NCI-H774 (cell line): ENCODE measurements at places on chromosomes 1 and 21.

DNA sequence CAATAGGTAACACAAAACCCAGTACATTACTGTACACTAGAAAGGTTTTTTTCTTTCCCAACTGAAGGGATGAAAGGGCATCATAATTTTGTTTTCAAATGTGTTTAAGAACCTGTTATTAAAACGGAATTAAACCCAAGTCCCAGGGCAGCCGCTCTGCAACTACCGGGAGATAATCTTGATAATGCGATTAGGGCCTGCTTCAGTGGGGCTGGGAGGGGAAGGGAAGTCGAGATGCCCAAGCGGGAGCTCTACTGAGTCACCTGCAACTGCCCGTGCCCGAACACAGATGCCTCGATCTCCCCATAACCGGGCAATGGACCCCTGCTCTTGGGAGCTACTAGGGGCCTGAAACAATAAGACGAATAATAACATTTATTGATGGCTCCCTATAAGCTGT is 61.4 kb downstream of the KAZN start:
- DNase-seq: no peak

GRCh38 chr1:111538343-111539025 is 35.1 kb upstream of the ADORA3 start:
- no peak for DNase-seq

DNA sequence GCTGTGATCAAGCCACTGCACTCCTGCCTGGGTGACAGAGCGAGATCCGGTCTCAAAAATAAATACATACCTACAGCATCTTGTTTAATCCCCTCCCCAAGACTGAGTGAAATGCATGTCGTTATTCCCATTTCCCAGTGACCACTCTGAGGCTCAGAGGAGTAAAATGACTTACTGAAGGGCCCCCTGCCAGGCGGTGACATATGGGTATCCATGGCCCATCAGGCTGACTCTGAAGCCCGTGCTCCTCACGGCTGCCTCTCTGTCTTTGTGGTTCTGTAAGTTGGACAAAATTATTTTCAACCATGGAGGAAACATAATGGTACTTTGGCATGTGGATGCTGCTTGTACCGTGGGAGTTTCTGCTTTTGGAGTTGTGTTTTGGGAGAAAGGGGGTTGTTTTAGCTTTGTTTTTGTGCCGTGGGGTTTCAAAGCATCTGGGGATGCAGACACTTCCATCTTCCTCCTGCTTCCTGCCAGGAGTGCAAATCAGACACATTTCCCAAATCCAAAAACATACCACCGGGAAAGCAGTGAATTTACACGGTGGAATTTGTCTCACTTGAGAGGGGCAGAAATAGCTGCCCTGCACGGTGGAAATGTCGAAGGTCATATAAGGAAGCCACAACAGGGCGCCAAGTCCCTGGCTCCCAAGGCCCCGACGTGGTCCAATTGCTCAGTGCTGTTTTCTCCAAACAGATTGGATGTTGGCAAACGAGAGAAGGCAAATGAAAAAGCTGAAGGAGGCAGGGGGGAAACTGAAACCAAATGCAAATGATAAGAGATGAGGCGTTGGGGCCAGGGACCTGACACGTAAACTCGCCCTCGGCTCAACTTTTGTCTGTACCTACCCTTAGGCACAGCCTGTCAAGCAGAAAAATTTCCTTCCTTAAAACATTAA is 17.1 kb upstream of the PINK1 start:
- DNase-seq: no peak

GRCh38 chr1:37238364-37239224 is 204.3 kb upstream of the GRIK3 start:
- DNase-seq: peak; percentile 77

GRCh38 chr1:205670150-205670446 is 10.2 kb downstream of the SLC45A3 start:
- no peak for DNase-seq

- DNase-seq: no peak
Measured at GRCh38 chr21:43938751-43939442, 73.2 kb upstream of the TRAPPC10 start.
